ENCODE measurements at places on chromosomes 13 and 19.
A peak's percentile ranks its signal among the peaks of the same experiment; 100 is the strongest.

DNA sequence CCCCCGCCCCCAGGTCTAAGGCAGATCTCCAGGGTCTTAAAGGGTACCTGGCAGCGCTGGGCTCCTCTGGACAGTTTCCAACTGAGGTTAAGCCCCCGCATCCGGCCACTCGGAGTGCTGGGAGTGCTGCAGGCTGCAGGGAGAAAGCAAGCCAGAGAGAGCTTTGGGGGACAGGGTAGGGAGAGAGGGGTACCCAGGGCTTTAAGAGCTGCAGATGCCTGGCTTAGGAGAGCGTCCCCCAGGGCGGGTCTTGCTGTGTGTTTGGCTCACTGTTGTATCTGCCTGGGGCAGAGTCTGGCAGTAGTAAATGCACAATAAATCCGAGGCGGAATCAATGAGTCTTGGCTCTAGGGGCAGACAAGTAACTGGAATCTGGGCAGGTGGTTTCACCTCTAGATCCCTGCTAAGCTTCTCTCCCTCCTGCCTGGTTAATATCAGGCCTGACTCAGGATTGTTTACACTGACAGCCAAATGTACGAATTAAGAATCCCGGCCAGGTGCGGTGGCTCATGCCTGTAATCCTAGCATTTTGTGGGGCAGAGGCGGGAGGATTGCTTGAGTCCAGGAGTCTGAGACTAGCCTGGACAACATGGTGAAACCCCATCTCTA, 798 bp upstream of the COX6B2 start:
- no peak for DNase-seq

DNA sequence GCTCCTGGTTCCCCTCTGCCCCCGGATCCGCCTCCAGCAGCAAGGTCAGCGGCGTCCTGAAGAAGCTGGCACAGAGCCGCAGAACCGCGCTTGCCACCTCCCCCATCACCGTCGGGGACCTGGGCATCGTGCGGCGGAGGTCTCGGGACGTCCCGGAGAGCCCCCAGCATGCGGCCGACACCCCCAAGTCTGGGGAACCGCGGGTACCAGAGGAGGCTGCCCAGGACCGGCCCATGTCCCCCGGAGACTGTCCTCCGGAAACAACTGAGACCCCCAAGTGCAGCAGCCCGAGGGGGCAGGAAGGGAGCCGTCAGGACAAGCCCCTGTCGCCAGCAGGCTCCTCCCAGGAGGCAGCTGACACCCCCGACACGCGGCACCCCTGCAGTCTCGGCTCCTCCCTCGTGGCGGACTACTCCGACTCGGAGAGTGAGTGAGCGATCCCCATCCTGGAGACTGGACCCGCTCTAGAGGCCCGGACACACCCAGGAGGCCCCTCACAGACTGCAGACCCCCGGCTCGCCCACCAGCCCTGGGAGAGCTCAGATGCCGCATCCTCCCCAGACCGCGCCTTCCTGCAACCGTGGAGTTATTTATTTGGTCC, 1.6 kb upstream of the MRI1 start:
- DNase-seq, result no peak

DNA sequence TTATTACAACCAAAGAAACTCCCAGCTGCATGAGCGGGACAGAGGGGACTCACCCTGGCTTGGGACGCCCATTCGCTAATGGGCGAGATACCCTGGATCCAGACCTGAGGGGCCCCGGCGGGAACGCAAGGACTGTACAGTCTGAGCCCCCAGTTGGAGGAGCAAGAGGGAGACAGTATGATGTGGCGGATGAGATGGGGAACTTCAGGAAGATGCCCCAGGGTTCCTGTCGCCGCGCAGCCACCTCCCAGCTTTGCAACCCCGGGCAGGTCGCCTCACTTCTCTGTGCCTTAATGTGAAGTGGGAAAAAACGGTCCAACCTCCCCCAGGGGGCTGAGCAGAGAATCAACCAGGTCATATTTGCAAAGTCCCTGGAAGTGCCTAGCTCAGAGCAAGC, 2.5 kb downstream of the NPAS1 start:
- DNase-seq, result no peak

- peak; percentile 92 for DNase-seq
Measured at GRCh38 chr19:1438035-1438932, at the start of gene RPS15. TSS of gene RPS15 (plus strand) at chr19:1438396. CDS start at chr19:1438426, 30 bp downstream.

- DNase-seq, result no peak
Measured at GRCh38 chr19:17748884-17749638, 2.2 kb upstream of the FCHO1 start.

- DNase-seq, result no peak
Measured at GRCh38 chr19:7811989-7812388, 18.0 kb upstream of the EVI5L start.

DNA sequence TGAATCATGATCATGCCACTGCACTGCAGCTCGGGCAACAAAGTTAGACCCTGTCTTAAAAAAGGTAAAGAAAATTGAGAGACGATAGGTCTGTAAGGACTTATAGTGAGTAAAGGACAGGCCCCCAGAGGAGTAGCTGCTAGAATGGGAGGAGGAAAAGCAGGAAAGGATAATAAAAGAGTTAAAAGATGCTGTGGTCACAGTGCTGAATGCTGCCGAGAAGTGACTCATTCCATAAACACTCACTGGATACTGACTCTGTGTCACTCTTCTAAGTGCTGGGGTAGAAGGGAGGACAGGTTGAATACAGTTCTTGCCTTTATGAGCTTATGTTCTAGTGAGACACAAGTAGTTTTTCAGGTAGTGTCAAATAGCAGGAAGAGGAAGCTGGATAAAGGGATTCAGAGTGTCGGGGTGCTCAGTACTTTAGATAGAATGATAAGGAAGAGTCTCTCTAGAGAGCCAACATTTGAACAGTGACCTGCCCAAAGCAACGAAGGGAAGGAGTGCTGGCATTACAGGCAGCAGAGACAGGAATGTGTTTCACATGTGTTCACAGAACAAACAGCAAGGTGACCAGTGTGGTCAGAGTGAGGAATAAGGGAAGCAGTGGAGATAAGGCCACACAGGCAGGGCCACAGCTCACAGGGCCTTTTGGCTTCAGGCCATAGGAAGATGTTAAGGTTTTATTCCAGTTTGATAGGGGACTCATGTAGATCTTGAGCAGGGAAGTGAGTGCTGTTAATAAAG, 1240.5 kb downstream of the UQCRFS1 start:
- no peak for DNase-seq

DNA sequence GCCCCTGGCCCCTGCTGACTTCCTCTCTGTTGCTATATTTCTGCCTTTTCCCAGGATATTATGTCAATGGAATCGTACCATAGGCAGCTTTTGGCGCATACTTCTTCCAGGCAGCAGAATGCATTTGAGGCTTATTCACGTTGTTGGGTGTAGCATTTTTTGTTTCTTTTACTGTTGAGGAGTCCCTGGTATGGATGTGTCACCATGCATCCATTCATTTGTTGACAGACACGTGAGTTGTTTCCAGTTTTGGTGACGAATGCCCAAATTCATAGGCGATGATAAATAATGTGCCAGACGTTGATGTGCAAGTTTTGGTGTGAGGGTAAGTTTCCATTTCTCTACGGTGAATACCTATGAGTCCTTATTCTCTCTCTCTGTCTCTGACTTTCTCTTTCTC, 5.0 kb downstream of the NFILZ start:
- no peak for DNase-seq

- no peak for DNase-seq
Measured at GRCh38 chr19:14400951-14401431, 18.1 kb downstream of the DDX39A start.

- no peak for DNase-seq
Measured at GRCh38 chr19:42053037-42053935, 16.7 kb downstream of the GRIK5 start.

- DNase-seq, result no peak
Measured at GRCh38 chr13:113557013-113557412, 27.5 kb upstream of the TFDP1 start.

- no peak for DNase-seq
Measured at GRCh38 chr19:38483016-38483630, 49.6 kb downstream of the RYR1 start.

DNA sequence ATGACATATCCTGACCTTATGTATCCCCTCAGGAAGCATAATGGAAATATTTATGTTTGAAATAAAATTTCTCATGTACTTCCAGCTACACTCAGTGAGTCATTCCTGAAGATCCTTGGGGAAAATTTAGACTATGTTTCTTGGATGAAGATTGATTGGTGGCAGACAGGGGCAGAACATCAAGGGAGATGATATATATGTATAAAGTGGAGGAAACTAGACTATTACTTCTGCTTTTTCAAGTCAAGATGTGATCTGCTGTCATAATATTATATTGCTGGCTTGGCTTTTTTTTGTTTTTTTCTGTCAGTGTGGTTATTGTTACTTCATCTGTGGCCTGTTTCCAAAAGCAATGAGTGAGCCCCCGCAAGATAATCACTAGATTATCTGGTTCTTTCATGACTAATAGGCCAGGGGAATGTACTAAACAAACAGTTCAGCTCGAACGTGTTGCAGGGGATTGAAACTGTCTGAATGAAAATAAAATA, 87.2 kb upstream of the TNFSF11 start:
- no peak for DNase-seq

DNA sequence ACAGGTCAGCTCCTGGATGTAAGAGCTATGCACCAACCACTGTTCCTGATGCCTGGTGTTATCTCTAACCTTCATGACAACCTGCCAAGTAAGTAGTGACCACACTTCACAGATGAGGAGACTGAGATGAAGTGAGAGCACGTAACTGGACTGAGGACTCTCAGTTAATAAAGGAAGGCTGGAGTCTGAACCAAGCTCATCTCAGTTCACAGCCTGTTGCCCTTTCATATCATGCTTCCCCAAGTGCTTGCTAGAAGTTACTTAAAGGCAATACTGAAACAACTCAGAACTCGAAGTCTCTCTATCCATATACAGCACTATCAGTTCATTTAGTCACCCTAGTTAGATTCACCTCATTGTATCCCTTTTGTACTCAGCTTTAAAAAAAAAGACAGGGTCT, 119.7 kb downstream of the ABCC4 start:
- no peak for DNase-seq

DNA sequence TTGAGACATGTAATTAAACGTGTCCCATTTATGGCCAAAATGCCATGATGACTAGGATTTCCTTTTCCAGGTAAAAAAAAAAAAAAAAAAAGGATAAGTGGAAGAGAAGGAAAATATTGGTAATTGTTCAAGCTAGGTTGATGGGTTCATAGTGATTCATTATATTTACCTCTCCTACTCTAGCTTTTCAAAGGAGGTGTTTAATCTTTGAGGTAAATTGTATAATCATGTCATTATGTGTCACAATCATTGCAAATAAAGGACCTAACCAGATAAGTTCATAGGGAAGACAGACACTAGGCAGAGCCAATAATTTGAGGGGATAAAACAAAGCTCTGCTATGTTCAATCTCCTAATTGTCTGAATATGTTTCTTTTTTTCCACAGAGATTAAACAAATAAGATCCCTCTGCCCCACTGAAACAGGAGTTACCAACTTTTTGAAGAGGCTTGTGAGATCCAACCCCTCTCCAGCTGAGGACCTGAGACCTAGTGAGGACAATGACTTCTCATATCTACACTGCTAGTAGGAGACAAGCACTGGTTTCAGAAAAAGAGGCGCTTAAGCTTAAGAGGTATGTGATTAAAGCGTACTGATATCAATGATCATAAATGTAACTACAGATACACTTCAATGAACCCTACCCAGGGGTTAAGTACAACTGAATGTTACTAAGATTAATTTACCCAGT, 61.4 kb downstream of the USP12 start:
- DNase-seq, result no peak

DNA sequence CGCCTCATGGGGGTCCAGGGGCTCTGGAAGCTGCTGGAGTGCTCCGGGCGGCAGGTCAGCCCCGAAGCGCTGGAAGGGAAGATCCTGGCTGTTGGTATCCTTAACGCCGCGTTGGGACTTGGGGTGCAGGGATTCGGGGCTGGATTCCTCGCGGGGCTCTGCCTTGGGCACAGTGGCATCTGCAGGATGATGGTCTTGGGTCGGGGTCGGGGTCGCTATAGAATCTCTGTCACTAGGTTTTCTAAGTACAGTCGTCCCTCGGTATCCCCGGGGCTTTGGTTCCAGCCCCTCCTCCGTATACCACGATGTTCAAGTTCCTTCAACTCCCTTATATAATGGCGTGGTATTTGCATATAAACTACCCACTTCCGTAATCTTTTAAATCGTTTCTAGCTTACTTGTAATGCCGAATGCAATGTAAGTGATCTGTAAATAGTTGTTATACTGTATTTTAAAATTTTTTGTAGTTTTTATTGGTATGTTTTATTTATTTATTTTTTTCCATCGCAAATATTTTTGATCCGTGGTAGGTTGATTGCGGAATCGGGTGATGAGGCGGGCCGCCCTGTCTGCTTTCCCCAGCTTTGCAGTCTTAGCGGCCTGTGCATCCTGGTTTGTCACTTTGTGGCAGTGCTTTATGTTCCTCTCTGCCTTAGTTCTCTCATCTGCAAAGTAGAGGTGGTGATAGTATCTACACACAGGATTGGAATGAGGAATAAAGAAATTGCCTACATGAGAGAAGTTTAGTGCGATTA, 606 bp downstream of the ERCC5 start:
- DNase-seq, result peak; percentile 3

GRCh38 chr13:86446311-86446710, 647.1 kb upstream of the SLITRK6 start:
- no peak for DNase-seq

- no peak for DNase-seq
Measured at GRCh38 chr13:75873494-75873893, 237.4 kb downstream of the LMO7 start.

DNA sequence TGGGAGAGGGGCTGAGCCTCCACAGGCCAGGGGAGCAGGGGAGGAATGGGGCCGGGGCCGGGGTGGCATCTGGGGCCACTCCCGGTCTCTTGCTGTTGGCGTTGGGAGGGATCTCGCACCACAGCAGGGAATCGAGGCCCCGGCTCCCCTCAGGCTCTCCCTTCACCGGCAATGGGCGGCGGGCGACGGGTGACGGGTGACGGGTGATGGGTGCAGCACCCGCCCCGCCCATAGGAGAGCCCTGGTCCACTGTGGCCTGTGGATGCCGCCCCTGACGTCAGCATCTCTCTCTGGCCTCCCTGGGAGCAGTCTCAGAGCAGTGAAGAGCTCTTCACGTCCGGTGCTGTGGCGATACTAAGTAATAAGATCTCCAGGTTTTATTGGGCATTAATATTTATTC, 133.6 kb downstream of the KDM4B start:
- no peak for DNase-seq

GRCh38 chr19:7191946-7192691, 102.1 kb downstream of the INSR start:
- DNase-seq, result no peak
